ENCODE measurements at places on chromosomes 1 and 21.
A peak's percentile ranks its signal among the peaks of the same experiment; 100 is the strongest.

DNA sequence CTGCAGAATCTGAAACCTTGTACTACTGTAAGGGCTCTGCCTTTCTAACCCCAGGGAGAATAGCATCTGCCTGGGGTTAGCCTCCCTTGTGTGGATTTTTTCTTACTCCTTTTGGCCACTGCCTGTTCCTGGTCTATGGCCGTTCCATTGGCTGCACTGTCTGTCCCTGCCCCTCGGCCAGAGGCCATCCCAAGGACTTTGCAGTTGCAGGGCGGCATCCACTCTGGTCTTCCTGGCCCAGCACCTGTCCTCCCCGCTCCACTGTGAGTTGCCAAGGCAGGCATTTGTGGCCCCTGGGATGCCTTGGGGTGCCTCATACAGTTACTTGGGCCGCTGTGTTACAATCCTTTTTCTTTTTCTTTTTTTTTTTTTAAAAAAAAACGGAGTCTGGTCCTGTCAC, 45.8 kb downstream of the PDE9A start:
- DNase-seq = no peak

- DNase-seq = no peak
Measured at GRCh38 chr1:18972531-18972930, 16.1 kb upstream of the IFFO2 start.

GRCh38 chr1:110430366-110430765, 20.6 kb upstream of the PROK1 start:
- no peak for DNase-seq

DNA sequence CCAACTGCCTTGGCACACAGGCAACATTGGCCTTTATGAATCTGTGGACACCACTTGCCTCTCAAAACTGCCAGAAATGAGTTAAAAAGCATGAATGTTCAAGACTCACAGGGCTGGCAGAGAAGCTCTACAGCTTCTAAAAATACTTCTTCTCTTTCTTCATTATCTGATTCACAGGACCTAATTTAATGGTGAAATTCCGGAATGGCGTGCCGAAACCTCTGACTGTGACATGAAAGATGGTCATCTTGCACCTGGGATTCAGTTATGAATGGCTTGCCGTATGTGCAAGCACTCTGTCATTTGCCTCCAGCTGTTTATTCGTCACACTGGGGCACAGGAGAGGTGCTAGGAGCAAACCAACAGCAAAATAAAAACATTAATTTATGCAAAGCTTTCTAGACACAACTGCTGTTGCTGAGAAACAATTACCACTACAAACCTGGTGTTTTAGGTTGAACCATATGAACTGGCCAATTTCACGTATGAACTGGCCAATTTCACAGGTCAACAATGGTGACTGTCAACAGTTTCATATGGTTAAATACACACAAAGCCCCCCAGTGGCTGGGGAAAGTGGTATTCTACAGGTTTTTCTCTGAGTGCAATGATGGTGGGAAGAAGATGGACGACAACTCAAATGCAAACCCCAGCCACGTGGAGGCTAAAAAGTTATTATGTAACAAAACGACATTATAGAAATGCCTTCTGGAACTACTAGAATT, 648.3 kb downstream of the KIF26B start:
- DNase-seq = no peak

- DNase-seq = peak; percentile 24
Measured at GRCh38 chr1:14113841-14114567, 414.0 kb downstream of the PRDM2 start.

DNA sequence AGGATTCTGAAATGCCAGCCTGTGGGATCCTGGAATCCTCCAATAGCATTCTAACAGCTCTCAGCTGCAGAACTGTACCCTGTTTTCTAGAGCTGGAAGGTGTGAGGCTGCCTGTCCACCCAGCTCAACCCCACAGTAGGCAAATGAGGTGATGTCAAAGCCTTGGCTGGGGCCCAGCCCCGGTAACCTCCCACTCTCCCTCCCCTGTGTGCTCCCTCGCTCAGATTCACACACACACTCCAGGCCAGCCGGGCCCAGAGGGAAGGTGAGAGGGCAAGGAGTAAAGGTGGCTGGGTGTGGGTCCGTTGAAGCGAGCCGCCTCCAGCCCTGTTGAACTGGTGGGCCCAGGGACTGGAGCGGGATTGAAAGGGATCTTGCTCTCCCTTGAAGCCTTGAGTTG, at the start of gene BSND:
BSND (plus strand) TSS at position 257 of the 400 bp plus-strand sequence. CDS start 254 bp downstream, outside the sequence.
- no peak for DNase-seq

- DNase-seq = no peak
Measured at GRCh38 chr1:246730839-246731238, 6.6 kb downstream of the SCCPDH start.

- DNase-seq = no peak
Measured at GRCh38 chr1:16438516-16438915, 1.3 kb upstream of the SPATA21 start.

- DNase-seq = no peak
Measured at GRCh38 chr1:156081917-156082308, 352 bp downstream of the MEX3A start.

- DNase-seq = peak; percentile 52
Measured at GRCh38 chr1:42335809-42336518, 929 bp upstream of the FOXJ3 start.
